ENCODE measurements at places on chromosomes 1 and 21.

DNA sequence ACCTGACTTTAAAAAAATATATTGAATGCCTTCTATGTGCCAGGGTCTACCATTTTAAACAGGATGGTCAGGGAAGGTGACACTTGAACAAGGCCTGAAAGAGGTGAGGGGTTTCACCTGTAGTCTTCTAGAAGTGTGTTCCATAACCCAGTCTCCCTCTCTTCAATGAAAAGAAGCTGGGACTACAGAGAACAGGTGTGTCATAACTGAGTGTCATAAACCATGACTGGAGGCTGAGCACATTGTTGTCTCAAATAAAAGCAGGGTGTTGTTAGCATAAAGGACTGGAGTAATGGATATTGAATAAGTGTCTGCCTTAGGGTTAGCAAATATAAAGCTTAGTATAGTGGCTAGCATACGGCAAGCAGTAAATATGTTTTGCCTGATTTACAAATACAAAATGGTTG lies 65.4 kb downstream of the SYDE2 start:
- no peak for DNase-seq

DNA sequence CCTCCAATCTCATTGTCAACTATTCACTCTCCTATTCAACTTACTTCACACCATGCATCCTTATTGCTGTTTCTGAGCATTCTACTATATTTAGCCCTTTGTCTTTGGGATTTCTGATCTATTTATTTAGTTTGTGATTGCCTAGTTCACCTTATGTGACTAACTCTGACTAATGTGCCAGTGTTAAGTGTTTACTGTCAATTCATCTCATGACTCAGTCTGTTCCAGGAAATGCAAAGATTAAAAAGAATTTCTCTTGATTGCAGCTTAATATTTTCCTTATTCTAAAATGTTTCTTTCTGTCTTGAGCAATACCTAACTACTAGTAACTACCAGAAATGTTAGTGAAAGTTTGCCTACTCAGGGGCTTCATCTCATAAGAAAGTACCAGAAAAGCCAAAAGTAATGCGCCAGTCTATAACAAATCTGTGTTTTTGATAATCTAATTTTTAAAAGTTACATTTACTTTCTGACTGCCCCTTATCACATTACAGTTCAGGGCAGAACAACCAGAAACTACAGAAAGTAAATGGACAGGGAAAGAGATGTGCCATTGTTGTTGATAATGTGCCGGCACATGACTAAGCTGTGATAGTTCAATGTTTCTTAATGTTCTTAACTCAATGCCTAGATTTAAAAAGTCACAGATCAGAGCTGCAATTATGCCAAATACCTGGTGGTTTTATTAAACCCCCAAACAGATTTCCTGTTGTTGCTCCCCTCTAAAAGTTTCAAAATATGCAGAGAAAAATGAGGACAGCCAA lies 556.5 kb downstream of the PTBP2 start:
- DNase-seq: peak; percentile 79

DNA sequence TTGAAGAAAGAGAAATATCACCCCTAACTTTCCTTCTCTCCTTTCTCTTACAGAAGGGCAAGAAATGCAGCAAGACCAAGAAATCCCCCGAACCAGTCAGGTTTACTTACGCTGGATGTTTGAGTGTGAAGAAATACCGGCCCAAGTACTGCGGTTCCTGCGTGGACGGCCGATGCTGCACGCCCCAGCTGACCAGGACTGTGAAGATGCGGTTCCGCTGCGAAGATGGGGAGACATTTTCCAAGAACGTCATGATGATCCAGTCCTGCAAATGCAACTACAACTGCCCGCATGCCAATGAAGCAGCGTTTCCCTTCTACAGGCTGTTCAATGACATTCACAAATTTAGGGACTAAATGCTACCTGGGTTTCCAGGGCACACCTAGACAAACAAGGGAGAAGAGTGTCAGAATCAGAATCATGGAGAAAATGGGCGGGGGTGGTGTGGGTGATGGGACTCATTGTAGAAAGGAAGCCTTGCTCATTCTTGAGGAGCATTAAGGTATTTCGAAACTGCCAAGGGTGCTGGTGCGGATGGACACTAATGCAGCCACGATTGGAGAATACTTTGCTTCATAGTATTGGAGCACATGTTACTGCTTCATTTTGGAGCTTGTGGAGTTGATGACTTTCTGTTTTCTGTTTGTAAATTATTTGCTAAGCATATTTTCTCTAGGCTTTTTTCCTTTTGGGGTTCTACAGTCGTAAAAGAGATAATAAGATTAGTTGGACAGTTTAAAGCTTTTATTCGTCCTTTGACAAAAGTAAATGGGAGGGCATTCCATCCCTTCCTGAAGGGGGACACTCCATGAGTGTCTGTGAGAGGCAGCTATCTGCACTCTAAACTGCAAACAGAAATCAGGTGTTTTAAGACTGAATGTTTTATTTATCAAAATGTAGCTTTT lies 2.4 kb downstream of the CCN1 start:
- DNase-seq: peak; percentile 72

GRCh38 chr1:209895709-209896108 lies 42.3 kb upstream of the SYT14 start:
- peak; percentile 62 for DNase-seq

DNA sequence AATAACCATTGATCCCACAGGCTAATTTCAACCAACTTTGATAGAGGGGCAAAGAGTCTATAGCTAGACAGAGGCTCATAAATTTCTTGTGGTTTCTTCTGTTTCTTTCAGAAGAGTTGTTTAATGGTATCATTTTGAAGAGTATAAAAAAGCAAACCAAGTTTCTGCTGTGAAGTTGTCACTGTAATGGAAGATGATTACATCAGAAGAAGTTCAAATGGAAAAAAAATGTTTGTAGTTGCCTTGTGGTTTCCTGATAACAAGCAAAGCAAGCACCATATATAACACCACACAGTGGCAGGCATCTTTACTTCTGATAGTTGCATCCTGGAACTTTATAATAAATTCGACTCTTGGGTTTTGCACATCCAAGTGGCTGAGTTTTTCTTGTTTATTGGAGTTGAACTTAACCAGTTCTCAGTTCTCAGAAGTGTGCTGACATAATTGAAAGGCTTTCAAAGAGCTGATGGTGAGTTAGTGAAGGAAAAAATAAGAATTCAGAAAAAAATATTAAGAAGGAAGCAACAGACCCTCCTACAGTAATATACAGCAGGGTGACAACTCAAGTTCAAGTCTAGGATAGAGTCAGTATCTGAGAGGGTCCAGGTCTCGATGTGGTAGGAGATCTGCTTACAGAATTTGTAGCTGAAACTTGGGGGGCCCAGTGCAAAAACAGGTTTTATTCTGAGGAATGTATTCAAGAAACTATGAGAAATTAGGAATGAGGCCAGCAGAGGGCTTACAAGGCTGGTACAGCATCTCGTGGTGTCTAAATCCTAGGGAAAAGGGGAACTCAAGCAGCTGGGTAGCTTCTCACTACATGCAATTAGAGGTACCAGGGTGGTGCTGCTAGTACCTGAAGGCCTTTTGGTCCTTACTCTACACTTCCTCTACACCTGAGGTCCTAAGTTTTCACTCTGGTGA lies 123.5 kb downstream of the CRB1 start:
- peak; percentile 24 for DNase-seq

GRCh38 chr1:206421616-206422340 lies 48.5 kb upstream of the IKBKE start:
- DNase-seq: no peak

DNA sequence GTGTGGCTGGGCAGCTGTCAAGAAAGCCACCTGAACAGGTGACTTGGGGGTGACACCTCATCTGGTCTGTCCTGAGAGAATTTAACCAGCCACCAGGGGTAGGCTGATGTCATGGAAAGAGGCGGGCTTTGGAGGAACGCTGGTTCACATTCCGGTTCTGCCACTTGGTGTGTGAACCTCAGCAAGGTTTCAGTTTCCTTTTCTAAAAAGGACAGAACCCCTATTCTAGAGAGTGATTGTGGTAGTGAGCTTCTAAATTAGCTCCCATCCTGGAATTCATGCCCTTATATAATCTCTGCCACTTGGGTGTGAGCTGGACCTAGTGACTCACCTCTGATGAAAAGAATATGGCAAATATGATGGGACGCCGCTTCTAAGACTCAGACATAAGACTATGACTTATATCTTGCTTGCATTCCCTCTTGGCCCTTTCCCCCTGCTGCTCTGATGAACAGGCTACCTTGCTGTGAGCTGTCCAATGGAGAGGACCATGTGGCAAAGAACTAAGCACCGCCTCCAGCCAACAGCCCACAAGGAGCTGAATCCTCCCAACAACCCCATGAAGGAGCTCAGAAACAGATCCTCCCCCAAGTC lies 332.1 kb downstream of the RRAGC start:
- no peak for DNase-seq

DNA sequence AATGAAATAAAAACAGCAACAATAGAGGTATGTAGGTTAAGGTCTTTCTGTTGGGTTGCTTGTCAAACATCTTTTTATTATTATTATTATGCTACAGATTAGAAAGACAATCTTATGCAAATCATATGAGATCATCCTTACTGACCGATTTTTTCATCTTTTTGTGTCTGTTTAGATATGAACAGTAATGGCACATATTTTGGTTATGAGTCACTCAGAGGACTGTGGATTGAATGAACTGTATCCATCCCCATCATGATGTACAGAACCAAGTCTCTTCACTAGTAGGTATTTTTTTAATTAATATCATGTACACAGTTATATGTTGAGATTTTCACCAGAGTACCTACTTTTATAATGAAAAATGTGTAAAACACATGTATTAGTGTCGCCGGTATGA lies 159.1 kb downstream of the CHRM3 start:
- DNase-seq: peak; percentile 31

- no peak for DNase-seq
These were observed 20.1 kb upstream of the GUCA2A start for GRCh38 chr1:42184616-42185015.

GRCh38 chr1:32291145-32291707 lies 657 bp upstream of the HDAC1 start:
- peak; percentile 18 for DNase-seq

DNA sequence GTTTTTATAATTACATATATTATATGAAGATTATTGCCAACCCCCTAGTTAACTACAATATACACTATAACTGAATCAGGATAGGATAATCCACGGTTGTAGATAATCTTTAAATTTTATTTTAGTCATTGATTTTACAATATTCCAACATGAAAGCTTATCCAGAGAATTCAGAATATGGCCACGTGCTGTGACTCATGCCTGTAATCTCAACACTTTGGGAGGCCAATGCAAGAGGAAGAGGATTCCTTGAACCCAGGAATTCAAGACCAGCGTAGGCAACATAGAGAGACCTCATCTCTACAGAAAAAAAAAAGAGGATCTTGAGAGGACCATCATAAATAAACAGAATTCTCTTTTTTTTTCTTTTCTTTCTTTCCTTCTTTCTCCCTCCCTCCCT lies 119.6 kb upstream of the CACYBP start:
- peak; percentile 13 for DNase-seq

DNA sequence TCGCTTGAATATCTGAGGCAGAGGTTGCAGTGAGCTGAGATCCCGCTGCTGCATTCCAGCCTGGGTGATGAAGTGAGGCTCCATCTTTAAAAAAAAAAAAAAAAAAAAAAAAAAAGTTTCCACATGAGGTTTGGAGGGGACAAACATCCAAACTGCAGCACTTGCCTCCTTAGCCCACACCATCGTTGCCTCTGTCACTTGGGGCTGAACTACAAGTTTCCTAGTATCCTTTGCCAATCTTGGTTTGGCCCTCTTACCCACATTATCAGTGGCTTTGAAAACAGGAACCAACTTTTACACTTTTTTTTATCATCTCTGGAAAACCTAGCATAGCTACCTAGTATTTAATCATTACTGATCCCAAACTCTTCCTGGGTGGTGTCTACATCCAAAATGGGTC lies 59.2 kb downstream of the CLSTN1 start:
- no peak for DNase-seq

DNA sequence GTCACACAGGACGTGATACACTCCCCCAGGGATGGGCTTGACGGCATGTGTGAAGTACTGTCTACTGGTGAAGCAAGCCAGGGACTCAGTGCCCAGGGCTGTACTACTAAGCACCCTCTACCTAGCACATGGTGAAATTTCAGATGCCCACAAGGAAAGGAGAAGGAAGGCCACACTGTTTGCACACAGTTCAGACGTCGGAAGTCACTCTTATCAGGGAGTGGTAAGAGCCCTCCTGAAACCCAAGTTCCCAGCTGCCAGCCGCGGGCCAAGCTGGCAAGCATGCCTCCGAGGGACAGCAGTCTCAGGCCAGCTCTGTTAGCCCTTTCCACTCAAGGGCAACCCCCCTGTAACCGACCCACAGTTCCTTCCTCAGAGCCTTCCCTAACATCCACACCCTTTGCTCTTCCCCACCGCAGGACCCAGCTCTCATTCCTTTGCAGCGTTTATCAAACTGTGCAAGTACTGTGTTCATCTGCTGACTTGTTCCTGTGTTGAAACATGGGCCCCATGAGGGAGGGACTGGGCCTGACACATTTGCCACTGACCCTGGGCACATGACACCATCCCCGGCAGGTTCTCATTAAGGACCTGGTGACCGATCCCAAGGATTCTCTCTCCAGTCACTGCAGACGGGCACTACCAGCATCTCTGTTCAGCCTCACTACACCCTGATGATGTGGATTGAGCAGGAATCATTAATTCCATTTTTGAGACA lies 58.5 kb downstream of the SLC66A1 start:
- DNase-seq: no peak

DNA sequence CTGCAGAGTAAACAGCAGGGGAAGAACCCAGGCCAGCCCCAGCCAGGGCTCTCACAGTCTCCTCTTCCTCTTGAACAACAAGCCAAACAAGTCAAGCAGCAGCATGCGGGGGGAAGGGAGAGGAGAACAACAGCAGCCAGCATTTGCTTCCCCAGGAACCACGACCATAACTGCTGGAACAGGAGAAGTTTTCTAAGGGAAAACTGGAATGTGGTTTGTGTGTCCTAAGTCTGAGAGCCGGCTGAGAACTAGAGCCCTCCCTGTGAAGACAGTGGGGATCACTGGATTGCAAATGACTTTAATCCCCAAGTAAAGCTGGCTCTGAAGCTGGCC lies 48.2 kb downstream of the COQ8A start:
- no peak for DNase-seq

DNA sequence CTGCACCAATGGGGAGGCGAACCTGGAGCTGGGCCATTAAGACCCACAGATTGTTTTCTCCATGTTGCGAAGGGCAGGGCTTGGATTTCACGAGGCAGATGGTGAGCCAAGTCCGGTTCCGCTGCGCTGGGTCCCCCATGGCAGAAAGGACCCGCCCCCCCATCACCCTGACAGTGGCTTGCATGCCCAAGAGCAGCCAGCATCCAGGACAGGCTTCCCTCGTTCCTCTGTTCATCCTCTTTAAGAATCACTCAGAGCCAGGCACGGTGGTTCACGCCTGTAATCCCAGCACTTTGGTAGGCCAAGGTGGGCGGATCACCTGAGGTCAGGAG lies 15.8 kb upstream of the NPHP4 start:
- DNase-seq: no peak

Measured in choroid plexus epithelial cell (primary cell).